BJ (cell line): ENCODE measurements at places on chromosomes 6 and 20. TPM values are rescaled to one million over a fixed set of nuclear protein-coding genes. Genes with fewer than 3 reads are reported as not detected.

GRCh38 chr20:57088436-57088835 is 178.0 kb downstream of the BMP7 start:
- DNase-seq = no peak

HEY2 gene
- not detected in 2 replicates for polyA plus RNA-seq

MAS1 gene
- not detected in 2 replicates for polyA plus RNA-seq

DNA sequence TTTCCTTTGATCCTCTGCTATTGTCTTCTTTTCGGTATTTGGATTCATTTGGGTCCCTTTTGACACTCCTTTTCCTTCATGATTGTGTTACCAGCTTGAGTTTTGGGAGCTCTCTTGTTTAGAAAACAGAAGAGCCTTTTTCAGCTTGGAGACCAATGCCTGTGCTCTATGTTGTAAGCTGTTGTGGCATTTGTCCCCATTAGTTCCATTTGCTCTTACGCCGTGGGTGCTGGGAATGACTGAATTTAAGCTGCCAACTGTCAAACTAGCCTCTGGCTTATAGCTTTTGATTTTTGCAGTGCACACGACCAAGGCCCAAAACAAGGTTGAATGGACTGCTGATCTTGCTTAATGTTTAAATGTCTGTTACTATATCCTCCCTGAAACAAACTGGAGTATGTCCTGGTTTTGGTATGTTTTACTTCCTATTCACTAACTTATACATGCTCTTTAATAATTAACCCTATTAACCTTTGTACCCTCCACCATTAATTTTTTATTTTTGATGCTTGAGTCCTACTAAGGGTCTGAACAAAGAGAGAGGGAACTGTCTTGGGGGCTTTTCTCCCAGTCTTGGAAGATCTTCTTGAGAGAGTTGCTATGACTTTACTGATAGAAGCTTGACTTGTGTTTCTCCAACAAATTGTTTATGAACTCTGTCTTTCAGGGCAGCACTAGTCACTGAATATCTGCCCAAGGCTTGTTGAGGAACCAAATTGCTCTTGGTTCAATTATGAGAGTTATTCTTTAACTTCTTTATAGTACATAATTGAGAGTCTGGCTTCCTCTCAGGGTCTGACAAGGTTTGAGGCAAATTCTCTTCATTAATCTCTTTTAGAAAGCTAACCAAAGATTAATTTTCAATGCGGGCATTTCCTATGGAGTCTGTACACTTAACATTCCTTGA is 100.3 kb upstream of the SIRPG start:
- DNase-seq = no peak

DNA sequence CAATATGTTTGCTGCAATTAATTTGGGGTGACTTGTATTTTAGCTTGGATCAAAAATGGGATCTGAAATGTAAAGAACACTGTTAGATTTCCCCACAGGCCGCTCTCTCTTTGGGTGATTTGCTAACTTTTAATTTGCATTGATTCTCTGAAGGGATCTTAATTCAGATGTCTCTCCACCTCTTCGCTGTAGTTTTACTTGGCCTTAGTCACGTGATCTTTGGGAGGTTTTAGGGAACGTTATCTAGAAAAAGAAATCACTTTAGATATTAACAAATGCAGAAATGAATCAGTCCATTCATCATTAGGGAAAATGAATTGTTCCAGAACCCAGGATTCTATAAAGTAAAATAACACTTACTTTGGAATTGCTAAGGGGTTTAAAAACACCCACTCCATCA is 390.2 kb downstream of the THBS2 start:
- no peak for DNase-seq

MMS22L gene
- polyA plus RNA-seq = 4.3 and 8.0 TPM in 2 replicates

- DNase-seq = peak; percentile 100
Observed at GRCh38 chr6:149012040-149012545, 265.3 kb downstream of the UST start.

SLC52A3 gene
- not detected in 2 replicates for polyA plus RNA-seq

DNA sequence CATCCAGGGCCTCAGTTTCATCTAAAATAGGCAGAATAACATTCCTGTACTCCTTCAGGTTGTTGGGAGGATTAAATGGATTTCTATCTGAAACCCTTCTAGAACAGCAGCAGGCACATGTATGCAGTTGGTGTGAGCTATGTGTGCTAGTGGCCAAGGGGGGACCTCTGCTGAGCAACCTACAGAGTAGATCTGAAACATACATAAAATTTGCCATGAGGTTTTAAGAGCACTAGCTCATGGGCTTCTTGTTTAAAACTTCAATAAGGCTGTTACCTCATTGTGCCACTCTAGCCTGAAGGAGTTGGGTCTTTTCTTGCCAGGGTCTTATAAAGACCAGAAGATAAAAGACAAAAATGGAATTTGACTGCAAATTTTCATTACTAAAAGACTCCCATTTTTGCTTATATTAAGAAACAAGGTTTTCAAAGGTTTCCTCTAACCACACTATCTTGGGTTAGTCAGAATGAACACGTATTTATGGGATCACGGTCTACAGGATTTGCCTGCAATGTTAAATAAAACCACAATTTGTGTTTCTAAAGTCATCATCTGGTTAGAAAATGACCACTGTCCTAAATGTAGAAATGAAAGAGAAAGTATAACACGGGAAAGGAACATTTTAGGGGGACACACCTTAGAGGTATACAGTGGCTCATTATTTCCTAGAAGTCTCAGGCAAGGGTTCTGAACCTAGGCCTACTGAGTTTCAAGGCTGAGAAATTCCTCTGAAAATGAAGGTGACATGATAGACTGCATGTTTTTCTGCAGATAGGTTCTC is 144.9 kb upstream of the OLIG3 start:
- no peak for DNase-seq

- DNase-seq = no peak
Observed at GRCh38 chr6:157607317-157608109, 215.5 kb upstream of the SNX9 start.

DNA sequence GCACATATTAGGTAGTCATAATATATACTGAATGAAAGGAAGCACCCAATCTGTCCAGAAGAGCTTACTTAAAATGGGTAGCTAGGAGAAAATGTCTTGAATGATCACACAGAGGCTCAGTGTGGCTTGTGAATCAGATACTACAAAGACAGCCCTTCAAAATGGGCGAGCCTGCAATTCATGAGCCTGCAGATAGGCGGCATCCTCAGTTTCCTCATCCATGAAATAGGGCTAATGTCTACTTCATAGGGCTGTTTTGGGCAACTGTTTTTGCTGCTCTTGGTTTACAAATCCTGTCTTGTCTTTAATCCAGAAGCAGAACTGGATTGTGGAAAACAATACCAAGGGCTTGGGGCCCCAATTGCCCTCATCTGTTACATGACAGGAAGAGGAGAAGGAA is 129.3 kb upstream of the KCNK16 start:
- DNase-seq = no peak

DNA sequence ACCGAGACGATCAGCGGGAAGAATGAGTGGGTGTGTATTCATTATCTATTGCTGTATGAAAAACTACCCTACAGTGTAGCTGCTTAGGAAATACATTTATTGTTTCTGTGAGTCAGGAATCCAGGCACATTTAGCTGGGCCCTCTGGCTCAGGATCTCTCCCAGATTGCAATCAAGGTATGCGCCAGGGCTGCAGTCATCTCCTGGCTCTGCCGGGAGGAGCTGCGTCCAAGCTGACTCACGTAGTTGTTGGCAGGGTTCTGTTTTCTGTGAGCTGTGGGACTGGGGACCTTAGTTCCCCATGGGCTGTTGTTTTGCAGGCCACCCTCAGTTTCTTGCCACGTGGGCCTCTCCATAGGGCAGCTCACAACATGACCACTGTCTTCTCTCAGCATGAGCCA is 68.2 kb upstream of the FUCA2 start:
- peak; percentile 55 for DNase-seq

- DNase-seq = no peak
Observed at GRCh38 chr6:6700407-6701270, 112.1 kb downstream of the LY86 start.

GRCh38 chr6:166485651-166486535 is 100.6 kb downstream of the RAMACL start:
- no peak for DNase-seq

- DNase-seq = no peak
Observed at GRCh38 chr20:51399006-51399890, 143.3 kb downstream of the NFATC2 start.

- no peak for DNase-seq
Observed at GRCh38 chr6:46454691-46455090, 36.6 kb downstream of the RCAN2 start.

DNA sequence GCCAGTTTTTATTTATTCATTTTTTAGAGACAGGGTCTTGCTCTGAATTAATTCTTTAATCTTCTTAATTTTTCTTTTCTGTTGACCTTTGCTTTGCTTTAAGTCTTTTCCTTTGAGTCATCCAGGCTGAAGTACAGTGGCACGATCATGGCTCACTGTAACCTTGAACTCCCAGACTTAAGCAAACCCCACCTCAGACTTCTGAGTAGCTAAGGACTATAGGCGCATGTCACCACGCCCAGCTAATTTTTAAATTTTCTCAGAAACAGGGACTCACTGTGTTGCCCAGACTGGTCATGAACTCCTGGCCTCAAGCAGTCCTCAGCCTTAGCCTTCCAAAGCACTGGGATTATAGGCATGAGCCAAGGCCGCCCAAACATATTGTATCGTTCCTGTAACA is 71.3 kb upstream of the GNRH2 start:
- DNase-seq = no peak

- DNase-seq = peak; percentile 69
Observed at GRCh38 chr6:1916334-1917070, 306.8 kb downstream of the FOXC1 start.

DNA sequence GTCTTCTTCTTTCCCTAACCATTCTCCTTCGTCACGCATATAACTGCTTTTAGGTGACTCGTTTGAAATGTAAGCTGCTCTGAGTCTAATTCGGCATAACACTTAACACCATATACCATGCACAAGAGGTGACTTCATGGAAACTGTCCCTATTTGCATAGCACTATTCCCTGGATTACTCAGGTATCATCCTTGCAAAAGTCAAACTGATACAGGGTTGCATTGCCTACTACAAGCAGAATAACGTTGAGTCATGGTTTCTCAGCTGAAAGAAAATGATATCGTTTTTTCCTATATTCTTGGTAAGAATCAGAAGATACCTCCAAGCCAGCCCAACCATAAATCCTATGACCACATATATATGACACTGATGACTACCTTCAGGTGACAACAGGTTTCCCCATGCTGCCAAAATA is 227.5 kb downstream of the ATXN1 start:
- no peak for DNase-seq

DNA sequence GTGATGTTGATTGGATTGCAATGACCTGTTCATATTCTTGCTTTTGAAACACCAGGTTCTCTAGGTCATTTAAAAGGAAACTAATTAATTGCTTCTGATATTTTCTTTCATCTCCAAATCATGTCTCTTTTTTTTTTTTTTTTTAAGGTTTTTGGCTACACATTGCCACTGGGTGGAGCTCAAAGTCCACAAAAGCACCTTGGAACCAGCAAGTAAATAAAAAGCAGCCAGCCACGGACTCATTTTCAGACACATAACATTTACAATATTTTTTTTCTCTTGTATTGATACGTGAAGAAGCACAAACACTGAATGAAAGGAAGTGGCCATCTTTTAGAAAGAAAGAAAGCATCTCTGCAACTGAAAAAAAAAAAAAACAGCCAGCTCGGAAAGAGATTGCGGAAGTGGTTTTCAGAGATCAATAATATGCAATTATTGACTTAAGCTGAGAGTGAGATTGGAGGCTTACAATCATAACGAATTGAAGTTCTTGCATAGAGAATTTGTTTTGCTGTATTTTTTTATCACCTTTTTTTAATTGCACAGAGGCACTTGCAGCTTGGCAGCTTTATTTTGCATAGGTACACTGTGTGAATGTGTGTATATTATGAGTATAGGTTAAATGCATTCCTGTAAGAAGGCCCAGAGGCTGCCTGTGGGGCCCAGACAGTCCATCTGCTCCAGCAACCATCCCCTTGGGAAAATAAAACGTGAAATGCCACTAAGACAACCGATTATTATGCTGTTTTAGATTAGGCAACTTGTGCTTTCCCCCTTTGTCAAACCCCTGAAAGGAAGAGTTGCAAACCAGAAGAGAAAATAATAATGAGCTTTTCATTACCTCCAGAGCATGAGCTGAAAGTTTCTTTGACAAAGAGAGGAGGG is 28.2 kb downstream of the CGA start:
- DNase-seq = peak; percentile 8

- DNase-seq = no peak
Observed at GRCh38 chr6:150732765-150733539, 132.6 kb upstream of the MTHFD1L start.

GRCh38 chr20:23279836-23280235 is 70.8 kb upstream of the NXT1 start:
- DNase-seq = no peak

DNA sequence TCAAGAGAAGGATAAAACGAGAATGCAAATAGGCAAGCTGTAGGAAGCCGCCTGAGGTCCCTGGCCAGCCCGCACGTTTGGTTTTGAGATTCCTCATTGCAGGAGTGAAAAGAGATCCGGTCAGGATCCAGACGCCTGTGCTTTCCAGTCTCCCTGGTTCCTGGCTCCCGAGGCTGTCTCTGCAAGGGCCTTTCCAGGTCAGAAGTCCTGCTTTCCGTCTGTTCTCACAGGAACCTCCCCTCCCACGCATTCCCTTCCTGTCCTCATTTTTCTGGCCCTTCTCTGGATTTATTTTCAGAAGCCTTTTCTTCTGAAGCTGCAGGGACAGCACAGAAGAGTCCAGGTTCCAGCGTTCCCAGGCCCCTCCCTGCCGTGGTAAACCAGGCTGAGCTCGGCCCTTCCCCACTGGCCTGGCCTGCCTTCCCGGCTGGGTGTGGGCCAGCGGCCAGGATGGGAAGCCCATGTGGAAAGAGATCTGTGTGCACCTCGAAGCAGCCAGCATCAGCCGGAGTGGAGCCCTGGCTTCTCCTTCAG is 54.0 kb downstream of the TMEM242 start:
- no peak for DNase-seq

DNA sequence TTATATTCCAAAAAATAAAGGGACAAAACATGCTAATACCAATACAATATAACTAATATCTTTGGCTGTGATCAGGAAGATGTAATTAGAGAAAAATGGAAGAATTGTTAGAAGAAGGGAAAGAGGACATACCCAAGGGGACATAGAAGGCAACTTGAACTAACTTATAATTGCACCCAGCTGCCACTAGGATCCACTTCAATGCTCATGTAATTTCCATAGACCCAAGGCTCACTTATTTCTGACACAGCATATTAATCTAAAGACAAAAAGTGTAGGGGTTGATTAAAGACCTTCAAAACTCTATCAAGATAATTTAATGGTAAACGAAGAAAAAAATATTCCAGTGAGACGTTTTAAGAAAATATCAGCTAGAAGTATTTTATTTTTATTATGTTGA is 396.0 kb upstream of the ADGRB3 start:
- DNase-seq = no peak
